ENCODE measurements at places on chromosomes 11 and 22.

DNA sequence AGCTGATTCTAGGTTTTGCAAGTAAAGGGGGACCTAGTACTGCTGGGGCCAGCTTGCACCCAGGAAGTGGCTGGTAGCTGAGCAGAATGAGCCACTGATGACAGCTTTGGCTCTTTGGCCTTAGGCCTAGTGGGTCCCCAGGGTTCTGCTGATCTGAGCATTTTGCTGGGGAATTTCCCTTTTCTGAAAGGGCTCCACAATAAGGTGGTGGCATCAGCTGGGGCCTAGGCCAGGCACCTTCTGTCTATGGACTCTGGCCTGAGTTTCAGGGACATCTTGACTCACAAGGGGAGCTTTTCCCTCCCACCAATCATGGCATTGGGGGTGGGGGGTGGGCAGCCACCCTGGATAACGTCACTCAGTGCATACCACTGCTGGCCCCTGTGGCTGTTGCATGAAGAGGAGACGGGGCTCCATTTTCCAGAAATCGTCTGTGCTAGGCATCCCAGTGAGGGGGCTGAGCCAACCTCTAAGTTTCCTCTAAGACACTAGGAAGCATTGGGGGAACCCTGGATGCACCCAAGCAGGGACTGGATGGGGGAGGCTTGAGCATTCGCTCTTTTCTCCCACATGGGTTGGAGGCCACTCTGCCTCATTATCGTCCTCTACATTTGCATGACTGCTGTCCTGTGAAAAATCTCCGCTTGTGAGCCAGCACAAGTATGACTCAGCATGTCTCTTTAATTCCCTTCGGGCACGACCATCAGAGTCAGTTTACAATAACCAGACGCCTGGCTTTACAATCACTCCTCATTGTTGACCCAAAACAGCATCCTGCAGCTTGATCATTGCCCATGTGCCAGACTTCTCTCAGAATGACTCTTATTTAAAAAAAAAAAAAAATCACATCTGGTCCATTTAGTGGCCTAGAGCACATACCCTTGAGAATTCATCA lies 145.0 kb upstream of the THY1 start:
- DNase-seq, result no peak

GRCh38 chr11:23991165-23991539 lies 505.7 kb upstream of the LUZP2 start:
- DNase-seq, result peak; percentile 38

GRCh38 chr11:110828086-110828485 lies 115.8 kb upstream of the ARHGAP20 start:
- no peak for DNase-seq

- DNase-seq, result peak; percentile 5
Measured at GRCh38 chr11:12410006-12410728, 32.8 kb downstream of the PARVA start.

DNA sequence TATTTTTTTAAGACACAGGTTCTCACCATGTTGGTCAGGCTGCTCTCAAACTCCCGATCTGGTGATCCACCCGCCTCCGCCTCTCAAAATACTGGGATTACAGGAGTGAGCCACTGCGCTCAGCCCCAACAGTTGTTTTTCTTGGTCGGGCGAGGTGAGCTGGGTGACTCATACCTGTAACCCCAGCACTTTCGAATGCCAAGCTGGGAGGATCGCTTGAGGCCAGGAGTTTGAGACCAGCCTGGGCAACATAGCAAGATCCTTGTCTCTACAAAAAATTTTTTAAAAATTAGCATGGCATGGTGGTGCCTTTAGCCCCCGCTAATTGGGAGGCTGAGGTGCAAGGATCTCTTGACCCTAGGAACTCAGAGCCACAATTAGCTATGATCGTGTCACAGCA lies 7.0 kb upstream of the NF2 start:
- no peak for DNase-seq

GRCh38 chr11:87173185-87174039 lies 135.7 kb downstream of the TMEM135 start:
- peak; percentile 54 for DNase-seq

GRCh38 chr22:20581503-20582170 lies 74.2 kb downstream of the MED15 start:
- DNase-seq, result no peak

GRCh38 chr22:45740236-45740635 lies 68.6 kb downstream of the ATXN10 start:
- no peak for DNase-seq

- no peak for DNase-seq
Measured at GRCh38 chr11:124657904-124658303, 15.6 kb downstream of the SIAE start.

GRCh38 chr22:17496841-17497240 lies 66.5 kb upstream of the SLC25A18 start:
- DNase-seq, result no peak

DNA sequence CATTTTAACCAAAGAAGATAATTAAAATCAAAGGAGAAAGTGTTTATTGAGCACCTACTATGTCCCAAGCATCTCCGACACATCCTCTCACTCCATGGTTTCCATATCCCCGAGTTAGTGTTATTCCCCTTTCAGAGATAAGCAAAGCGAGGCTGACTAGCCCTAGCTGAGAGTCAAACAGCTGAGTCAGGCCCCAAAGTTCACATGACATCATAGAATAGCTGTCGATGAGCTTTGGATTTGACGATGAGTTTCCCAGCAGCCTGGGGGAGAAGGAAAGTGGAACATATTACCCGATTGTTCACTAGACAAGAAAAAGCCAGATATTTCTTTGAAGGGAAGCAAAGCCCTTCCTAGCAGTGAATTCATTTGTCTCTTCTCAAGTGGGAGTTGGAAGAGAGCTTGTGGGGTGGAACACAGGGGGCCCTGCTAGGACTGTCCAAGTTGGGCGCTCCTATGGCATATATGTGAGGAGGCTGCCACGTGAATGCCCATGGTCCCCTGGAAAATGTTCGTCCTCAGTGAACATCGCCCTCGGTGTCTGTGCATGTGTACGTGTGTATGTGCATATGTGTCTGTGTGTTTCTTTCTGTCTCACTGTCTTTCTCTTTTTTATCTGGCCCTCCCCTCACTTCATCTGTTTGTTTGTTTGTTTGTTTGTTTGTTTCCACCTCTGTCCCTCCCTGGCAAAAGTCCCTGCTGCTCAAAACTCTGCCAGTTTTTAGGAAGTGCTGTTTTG lies 493 bp upstream of the CYTH4 start:
- DNase-seq, result no peak

- no peak for DNase-seq
Measured at GRCh38 chr22:16962501-16962900, 45.5 kb downstream of the GAB4 start.

- no peak for DNase-seq
Measured at GRCh38 chr22:38067028-38067415, 9.8 kb downstream of the PICK1 start.

DNA sequence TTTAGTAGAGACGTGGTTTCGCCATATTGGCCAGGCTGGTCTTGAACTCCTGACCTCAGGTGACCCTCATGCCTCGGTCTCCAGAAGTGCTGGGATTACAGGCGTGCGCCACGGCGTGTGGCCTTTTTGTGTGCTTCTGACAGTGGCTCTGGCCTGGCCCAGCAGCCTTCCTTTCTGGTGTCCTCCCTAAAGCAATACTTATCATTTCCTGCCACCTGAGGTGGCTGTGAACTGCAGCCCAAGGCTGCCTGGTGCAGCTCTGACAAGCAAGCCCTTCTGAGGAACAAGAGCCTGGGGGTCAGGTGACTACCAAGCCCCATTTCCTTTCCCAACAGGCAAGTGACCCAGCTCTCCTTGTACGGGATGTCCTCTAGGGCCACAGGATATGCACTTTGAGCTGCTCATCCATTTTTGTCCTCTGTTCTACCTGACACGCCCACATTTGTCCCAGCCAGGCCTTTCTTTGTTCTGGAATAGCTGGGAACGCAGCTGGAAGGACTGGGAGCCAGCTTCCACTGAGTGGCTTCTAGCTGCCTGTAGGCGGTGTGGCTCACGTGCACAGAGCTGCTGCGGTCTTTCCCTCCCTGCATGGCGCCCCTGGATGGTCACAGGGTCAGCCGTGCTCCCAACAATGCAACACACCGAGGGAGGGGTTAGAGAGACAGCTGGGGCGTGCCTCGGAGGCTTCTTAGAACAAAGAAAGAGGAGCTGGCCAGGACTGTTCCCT lies 12.3 kb upstream of the BID start:
- peak; percentile 11 for DNase-seq

DNA sequence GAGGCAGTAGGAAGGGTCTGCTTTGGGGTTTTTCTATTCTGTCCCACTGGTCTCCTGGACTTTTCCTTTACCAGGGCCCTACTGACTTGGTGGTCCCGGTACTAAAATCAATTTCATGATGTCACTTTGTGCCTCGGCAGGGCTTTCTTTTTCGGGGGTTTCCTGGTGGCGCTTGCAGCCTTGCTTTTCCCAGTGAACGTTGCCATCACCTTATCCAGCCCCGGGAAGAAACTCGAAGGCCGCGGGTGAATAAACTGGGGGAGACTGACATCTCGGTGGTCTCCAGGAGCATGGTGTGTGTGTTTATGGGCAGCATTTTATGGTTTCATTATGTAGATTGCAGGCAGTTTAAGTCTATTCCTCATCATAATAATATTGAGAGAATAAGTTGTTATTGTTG lies 84.4 kb downstream of the KCNQ1 start:
- DNase-seq, result no peak

GRCh38 chr11:58525037-58525614 lies 17.2 kb upstream of the OR5B21 start:
- no peak for DNase-seq

- DNase-seq, result no peak
Measured at GRCh38 chr22:39631381-39632286, 61.1 kb downstream of the CACNA1I start.

Measured in NCI-H510A treated with DMSO at 0.1 percent for 48 hours (cell line).